NCI-H1092 (cell line): ENCODE measurements at places on chromosomes 12 and 14.

- DNase-seq: no peak
These were observed 275.8 kb downstream of the SLC6A15 start for GRCh38 chr12:84636801-84637290.

DNA sequence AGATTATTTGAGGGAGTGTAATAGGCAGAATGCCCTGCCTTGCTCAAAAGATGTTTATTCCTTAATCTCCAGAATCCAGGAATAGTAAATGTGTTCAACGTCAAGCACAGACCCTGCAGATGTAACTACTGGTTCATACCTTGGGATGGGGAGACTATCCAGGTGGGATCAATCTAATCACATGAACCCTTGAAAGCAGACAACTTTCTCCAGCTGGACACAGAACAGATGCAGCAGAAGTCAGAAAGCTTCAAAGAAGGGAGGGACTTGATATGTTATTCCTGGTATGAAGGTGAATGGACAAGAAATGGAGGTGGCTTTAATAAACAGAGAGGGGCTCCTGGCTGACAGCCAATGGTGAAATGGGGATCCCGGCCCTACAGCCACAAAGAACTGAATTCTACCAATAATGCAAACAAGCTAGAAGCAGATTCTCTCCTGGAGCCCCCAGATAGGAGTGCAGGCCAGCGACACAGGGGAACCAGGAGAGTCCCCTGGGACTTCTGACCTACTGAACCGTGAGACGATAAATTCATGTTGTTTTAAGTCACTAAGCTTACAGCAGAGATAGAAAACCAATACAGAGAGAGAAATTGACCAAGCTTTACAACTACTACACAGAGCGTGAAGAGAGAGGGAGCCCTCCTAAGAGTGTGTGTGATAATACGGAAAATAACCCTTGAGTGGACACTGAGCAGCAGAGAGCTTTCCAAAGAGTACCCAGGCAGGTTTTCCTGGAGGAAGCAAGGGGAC, 133.5 kb upstream of the TMEM132C start:
- peak; percentile 65 for DNase-seq

DNA sequence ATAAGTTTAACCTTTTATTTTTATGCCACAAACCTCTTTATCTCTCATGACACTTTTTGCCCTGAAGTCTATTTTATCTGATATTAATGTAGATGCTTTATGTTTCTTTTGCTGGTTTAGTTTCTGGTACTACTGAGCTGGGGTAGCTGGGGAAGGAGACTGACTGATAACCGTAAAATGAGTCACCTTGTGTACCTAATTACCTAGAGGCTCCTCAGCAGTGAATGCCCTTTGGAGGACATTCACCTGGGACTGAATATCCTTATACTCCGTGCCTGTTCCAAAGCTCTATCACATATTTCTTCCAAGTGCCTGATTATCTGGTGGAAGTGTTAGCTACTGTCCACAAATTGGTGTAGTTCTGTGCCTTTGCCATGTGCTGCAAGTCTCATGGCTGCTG, 13.9 kb downstream of the ATL1 start:
- DNase-seq: no peak

DNA sequence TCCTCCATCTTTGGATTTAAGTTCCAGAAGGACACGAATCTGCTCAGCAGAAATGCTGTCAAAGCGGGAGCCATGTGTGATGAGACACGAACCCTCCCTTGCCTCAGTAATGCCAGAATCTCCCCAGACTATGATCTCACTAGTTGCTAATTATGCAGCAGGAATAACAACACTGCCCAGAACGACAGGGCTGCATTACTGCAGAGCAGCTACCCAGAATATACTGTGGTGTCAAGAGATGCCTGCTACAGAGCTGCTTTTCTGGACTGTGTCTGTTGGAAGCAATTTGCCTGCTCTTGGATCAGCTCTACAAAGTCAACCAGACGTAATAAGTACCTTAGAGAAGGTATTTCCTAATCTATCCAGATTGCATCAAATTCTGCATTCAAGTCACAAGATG, 5.5 kb downstream of the CSRNP2 start:
- DNase-seq: no peak

DNA sequence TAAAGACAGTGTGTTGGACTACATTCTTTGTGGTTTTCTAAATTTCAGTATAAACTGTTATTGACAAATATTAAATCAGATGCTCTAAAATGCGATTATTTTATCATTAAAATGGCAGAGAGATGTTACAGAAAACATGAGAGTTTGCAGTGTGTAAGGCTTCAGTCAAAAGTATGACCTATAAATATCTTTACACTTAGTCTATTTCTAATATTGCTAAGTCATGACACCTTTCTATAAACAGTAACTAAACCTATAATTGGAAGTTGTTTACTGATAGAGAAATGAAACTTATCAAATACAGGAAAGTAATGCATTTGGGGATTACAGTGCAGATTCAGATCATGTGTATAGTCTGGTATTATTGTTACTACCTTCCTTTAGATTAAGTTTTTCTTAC, 68.9 kb upstream of the YARS2 start:
- DNase-seq: no peak

GRCh38 chr12:50365709-50366406, 30.6 kb downstream of the FAM186A start:
- no peak for DNase-seq

DNA sequence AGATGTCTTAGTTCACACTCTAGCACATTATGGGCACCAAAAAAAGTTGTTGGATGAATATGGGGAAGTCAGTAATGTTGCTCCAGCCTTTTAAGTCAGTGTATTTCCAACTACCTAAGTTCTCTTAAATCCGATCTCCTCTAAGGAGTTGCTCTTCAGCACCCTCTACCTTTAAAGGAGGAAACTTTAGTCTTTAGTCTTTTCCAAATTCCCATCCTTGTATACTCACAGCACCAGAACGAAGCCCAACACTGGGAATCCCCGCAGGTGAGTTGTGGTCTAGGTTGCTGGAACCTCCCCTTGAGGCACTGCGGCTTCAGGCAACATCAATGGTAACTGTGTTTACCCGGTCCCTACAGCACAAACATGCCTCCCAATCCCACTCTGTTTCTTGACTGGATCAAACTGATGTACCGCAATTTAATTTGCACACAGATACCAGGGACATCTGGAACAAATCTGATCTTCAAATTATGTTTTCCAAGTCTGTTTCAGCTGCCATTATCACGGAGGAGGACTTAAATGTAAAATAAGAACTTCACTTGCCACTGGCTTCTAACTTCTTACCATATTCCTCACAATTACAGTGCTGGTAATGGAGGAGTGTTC, 179.0 kb downstream of the FOXN3 start:
- no peak for DNase-seq

- DNase-seq: no peak
These were observed 53.7 kb upstream of the GPATCH2L start for GRCh38 chr14:76098047-76098446.

GRCh38 chr12:92912052-92912451, 17.0 kb downstream of the EEA1 start:
- DNase-seq: no peak

DNA sequence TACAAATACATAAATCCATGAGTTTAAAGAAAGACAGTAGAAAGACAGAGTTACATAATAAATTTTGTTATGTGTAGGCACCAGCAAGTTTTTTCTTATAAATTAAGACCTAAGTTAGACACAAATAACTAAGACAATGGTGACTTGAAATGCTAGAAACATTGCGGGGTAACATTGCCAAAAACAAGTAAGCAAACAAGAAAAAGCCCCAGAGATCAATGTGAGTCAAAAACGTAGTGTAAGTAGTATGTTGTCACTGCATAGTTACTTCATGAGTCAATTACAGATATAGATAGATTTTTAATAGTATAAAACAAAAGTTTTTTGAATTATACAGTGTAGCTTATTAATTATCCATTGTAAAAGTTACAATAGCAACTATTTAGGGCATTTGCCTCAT, 83.4 kb downstream of the CNTN1 start:
- no peak for DNase-seq

- DNase-seq: no peak
These were observed 106.8 kb downstream of the EGLN3 start for GRCh38 chr14:33844118-33844517.

- no peak for DNase-seq
These were observed 58.1 kb downstream of the TRHDE start for GRCh38 chr12:72330301-72330700.

GRCh38 chr12:37547611-37548010, 769.0 kb upstream of the ALG10B start:
- DNase-seq: no peak

- DNase-seq: no peak
These were observed 12.5 kb downstream of the RTL1 start for GRCh38 chr14:100891051-100891450.

GRCh38 chr12:101039848-101040531, 170.0 kb downstream of the SLC5A8 start:
- DNase-seq: no peak

- DNase-seq: no peak
These were observed 162.1 kb downstream of the NAV3 start for GRCh38 chr12:77992760-77993159.

DNA sequence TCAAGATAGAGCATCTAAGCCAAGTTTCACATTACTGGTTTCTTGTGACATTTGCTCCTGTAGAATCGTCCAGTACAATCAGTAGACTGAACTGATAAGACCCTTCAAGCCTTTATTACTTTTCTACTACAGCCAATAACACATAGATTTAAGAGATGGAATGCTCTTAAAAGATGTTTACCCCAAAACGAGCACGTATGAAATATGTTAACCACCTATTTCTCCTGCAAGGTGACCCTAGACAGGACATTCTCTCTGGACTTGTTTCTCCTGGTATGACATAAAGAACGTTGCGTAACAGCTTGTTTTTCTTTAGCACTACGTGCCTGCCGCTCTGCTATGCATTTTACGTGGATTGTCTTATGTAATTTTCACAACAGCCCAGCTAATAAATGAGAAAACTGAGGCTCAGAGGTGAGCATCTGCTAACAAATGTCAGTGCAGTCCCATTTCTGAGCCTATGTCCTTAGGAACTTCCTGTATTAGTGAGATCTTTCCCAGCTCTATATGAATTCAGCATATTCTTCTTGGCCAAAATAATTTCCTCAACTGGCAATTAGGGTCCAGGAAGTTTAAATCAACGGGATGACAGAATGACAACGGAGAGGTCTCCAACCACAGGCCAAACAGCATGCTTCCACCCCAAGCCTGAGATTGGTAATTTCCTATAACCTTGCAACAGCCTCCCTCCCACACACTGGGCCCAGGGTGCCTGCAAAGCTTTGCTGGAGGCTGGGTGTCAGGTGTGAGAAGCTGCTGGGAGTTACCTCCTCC, 3.7 kb downstream of the NFKBIA start:
- DNase-seq: no peak

DNA sequence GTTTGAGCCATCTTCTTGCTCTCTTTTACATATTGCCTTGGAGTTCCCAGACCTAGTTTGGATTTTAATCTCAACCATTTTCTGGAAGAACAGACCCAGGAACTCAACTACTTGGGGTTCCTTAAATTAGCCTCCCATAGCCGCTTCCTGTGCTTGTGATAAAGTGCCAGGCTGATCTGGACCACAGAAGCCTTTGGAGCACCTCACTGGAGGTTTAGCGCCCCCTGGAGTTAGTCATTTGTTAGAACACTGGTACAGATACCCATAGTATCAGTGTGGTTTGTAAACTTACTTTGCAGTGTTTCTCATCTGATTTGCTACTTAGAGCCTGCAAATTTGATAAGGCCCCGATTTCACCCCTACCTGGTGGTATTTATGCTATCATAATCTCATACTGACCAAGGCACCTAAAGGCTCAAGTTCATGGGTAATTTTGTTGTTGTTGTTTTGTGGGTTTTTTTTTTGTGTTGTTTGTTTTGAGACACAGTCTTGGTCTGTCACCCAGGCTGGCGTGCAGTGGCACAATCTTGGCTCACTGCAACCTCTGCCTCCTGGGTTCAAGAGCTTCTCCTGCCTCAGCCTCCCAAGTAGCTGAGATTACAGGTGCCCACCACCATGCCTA, 3.7 kb downstream of the UNC119B start:
- peak; percentile 64 for DNase-seq

DNA sequence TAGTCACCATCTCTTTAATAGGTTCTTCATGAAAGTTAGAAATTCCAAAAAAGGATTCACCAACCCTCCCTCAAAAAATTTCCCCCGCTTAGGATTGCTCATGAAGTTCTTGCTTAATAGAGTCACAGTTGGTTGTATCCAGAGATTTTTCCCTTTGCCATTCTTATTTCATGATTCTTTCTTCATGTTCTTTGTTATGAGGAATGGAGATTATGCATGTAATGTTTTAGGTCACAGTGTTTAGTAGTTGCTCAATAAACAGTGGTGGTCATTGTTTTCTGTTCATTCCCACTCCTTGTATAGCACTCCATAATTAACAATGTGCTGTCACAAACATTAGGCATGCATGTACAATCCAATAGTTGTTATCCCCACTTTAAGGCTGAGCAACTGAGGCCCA, 51.2 kb upstream of the RTRAF start:
- no peak for DNase-seq

DNA sequence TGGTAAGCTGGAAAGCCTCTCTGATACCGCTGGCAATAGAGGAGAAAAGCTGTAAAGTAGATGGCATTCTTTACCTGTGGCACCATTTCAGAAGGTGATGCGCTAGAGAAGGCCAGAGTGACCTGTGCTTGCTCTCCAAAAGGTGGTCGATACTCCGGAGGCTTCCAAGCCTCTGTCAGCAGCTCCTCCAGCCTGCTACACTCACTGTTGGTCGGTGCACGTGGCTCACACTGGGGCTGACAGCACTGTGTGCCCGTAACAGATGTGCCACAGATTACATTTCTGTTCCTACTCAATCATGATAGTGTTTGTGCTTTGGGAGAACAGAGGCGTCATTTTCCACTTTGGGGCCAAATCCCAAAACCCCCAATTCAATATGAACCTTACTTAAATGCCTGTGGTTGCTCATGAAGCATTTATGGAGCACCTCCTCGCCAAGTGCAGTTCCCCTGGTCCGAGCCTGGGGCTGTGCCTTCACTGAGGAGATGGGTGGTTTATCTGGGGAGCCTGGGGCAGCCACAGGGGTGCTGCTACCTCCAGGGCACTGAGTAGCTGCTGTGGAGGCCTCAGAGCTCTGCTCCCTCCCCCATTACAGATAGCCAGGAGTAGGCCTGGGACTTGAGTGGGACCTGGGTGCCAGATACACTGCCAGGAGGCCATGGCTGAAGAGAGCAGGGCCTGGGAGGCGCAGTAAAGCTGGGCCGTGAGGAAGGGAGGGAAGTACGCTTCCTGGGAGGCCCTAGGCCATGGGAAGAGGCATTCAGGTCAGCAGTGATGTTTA, 26.8 kb downstream of the CCNK start:
- DNase-seq: no peak

- DNase-seq: no peak
These were observed 143.1 kb downstream of the RBM19 start for GRCh38 chr12:113823016-113823415.

- no peak for DNase-seq
These were observed at the start of gene OLR1 for GRCh38 chr12:10171973-10172728. Gene OLR1, minus strand, starts transcription at chr12:10172132. Its CDS starts 55 bp downstream, at chr12:10172077.
